Omental fat pad (tissue), 4 donors: ENCODE measurements at places on chromosomes 11 and 22.

- no peak for DNase-seq
Observed at GRCh38 chr22:30564761-30565119, 9.7 kb downstream of the GAL3ST1 start.

DNA sequence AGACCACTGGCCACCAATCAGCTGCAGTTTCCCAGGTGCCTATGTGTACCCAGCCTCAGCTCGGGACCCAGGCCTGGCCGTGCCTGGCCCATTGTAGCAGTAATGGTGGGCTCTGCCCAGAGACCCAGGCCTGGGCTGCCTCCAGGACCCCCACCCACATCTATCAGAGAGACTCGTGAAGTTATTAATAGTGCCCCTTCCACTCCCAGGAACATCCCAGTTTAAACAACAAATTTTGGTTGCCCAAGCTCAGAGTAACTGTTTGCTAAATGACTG, 42.5 kb downstream of the IGLL5 start:
- DNase-seq, result no peak

DNA sequence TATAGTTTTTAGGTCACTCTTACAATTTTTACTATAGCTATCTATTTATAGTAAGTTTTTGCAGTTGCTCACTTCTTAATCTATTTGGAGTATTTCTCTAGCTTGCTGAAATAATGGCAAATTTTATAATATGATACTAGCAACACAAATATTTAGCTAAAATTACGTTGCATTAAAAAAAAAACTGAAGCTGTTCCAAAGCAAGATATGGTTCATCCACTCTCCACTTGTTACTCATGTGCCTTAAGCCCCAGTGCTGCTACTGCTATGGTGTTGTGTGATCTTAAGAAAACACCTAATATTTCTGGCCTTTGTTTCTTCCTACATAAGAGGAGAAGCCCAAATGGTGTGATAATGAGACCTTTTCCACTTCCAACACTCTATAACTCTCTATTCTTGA, 479 bp downstream of the MMP3 start:
- no peak for DNase-seq

GRCh38 chr11:9874466-9874865, 210.6 kb downstream of the SWAP70 start:
- DNase-seq, result no peak

GRCh38 chr22:37818409-37819104, 4.6 kb upstream of the GALR3 start:
- DNase-seq, result peak; percentile 29
